NCI-H460 (cell line): ENCODE measurements at places on chromosomes 16 and 17. TPM values are rescaled to one million over a fixed set of nuclear protein-coding genes. Genes with fewer than 3 reads are reported as not detected.
A peak's percentile ranks its signal among the peaks of the same experiment; 100 is the strongest.

Gene MT4
- total RNA-seq = not detected in 2 replicates

Gene CRYBA1
- not detected in 2 replicates for total RNA-seq

Gene DPEP2NB
- total RNA-seq = not detected in 2 replicates

Gene KRT33A
- not detected in 2 replicates for total RNA-seq

Gene OSGIN1
- 53.5 and 57.5 TPM in 2 replicates for total RNA-seq

Gene ASPA
- total RNA-seq = not detected in 2 replicates

Gene KRTAP9-3
- not detected in 2 replicates for total RNA-seq

Gene TAC4
- not detected in 2 replicates for total RNA-seq

Gene ITGAX
- not detected in 2 replicates for total RNA-seq

Gene DCAKD
- total RNA-seq = 22.8 and 24.0 TPM in 2 replicates

Gene RNF222
- total RNA-seq = not detected in 2 replicates

Gene KRTAP2-3
- not detected in 2 replicates for total RNA-seq

Gene GCGR
- 0.40 and 0.58 TPM in 2 replicates for total RNA-seq

DNA sequence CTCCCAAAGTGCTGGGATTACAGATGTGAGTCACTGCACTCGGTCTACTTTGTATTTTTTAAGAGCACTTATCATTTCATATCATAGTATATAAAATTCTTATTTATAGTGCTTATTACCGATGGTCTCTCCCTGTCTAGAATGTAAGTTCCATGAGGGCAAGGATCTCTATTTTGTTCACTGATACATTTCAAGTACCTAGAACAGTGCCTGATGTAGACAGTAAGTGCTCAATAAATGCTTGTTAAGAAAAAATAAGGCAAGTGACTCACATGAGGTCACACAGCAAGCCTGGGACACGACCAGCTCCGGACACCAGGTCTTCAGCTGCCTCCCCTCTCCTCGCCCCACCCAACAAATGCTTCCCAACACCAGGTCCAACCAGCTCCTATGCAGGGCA is 23.9 kb downstream of the TRPV3 start:
- no peak for DNase-seq

DNA sequence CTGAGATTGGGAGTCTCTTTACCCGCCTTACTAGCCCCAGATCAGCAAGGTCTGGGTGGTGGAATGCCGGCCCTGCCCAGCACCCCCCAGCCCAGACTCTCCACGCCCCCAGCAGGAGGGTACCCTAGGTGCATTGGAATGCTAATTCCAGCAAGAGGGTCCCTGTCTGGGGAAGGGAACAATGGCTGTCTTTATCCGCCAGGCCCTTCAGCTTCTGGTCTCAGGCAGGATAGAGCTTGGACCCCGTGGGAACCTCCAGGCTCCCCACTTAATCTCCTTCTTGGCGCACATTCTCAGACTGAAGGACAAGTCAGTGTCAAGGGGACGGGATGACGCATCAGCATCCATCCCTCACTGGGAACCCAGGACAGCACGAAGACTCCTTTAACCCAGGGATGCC is 85.1 kb downstream of the LITAF start:
- DNase-seq = no peak

DNA sequence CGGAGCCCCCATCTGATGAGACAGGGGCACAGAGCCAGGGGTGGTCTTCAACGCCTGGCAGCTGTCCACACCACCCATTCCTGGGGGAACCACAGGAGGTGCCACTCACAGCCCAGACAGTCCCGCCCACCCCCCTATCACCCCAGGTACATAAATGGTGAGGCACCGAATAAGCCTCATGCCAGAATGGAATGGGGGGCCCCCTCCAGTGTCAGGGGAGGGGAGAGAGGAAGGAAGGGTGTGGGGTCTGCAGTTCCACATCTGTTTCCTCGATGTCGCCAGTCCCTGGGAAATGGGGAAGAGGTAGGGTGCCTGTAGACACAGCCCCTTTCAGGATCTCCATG is 1.7 kb downstream of the TMC6 start:
- DNase-seq = no peak

DNA sequence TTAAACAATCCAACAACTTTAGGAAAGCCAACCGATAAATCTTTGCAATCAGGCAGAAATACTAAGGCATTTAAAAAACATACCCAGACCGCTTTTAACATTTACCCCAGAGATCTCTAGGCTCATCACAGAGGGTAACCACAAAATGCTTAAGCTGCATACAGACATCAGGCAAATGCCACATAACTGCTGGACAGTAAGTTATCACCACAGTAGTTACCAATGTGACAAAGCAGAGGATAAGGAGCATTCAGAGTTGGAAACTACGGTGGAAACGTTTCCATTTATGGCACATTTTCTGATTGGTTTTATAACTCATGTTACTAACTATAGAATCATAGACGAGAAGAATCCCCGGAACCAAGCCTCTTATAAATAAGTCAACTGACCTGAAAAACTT is 77.5 kb downstream of the KANSL1 start:
- no peak for DNase-seq

GRCh38 chr17:11757815-11758214 is 159.5 kb downstream of the DNAH9 start:
- DNase-seq = no peak

DNA sequence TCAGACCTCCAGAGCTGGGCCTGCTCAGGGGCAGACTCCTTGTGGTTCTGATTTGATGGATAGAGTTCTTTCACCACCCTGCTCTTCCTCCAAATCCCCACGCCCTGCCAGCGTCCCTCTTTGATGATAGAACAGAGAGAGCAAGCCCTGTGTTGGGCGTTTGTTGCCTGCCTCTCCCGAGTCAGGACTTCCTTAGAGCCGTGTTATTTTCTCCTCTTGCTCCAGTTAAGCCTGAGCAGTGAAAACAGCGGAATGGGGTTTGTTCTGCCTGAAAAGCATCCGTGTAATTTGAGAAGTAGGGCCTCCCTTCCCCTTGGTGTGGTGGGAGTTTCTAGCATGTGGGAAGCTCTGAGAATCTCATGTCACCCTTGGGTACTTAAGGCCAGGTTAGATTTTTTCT is 22.1 kb downstream of the TMEM94 start:
- no peak for DNase-seq

DNA sequence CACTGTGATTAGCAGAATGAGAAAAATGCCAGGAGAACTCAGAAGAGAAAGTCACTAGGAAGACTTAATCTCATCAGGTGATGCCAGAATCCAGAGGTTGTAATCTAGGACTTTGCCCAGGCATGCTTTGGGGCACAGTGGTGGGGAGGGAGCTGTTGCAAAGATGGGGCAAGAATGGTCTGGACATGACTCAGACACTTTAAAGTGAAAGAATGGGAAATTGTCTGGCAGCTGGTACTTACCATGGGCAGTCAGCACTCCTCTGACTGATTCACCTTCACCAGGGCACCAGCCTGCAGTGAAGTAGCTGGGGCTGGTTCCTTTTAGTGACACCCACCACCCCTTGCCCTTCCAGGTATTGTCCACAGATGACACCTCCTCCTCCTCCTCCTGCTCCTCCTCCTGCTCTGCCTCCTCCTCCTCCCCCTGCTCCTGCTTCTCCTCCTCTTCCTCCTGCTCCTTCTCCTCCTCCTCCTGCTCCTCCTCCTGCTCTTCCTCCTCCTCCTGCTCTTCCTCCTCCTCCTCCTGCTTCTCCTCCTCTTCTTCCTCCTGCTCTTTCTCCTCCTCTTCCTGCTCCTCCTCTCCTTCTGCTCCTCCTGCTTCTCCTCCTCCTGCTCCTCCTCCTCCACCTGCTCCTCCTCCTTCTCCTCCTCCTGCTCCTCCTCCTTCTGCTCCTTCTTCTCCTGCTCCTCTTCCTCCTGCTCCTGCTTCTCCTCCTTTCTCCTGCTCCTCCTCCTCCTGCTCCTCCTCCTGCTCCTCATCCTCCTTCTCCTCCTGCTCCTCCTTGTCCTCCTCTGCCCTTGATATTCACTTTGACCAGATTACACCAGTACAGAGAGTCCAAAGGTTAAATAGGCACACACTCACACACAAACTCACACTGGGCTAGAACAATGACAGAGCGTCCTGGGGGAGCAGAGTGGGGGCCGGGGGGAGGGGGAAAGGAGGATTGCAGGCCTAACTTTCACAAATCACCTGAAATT is at the start of gene CHD9NB:
CHD9NB (minus strand) TSS at position 379 of the 983 bp plus-strand sequence. CDS start 8,739 bp downstream, outside the sequence.
- DNase-seq = peak; percentile 63

DNA sequence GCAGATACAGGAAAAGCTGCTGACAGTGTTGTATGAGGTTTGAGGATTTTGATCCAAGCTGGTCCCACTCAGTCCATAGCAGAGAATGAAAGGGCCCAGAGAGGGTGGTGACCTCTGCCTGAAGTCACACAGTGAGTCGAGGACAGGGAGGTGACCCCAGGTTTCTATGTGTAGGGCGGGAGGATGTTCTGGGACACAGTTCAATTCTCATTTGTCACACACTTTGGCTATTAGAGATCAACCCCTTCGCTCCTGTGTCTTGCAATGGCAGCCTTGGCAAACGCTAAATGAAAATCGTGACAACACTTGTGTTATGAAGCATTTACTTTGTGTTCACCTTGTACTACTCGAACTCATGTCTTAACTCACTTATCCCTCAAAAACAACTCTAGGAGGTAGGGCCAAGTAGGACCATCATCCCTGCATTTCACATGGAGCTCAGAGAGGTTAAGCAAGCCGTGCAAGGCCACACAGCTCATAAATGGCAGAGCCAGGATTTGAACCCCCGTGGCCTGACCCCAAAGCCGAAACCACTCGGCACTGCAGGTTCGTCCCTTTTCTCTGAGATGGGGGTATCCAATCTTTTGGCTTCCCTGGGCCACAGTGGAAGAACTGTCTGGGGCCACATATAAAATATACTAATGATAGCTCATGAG is 10.2 kb downstream of the DEXI start:
- DNase-seq = no peak

DNA sequence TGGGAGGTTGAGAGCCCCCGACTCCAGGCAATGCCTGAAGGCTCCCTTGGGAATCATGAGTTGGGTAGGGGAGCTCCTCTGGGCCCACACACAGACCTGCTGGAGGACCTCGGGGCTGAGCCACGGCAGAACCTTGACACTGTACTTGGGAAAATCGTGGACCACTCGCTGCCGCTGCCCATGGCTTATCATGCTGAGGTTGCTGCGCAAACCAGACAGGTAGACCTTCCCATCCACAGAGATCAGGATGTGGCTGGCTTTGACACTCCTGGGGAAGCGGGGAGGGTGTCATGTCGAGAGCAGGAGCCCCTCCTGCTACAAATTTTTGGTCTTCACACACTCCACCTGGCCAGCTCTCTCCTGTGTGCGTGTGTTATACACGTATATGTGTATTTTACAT is 7.2 kb upstream of the LIMD2 start:
- DNase-seq = no peak

- DNase-seq = no peak
Measured at GRCh38 chr17:42697108-42697811, 14.9 kb downstream of the CNTNAP1 start.

- peak; percentile 96 for DNase-seq
Measured at GRCh38 chr16:14013571-14014283, 57.4 kb upstream of the MRTFB start.
